ENCODE measurements at places on chromosomes 1 and 21. TPM values are rescaled to one million over a fixed set of nuclear protein-coding genes. Genes with fewer than 3 reads are reported as not detected.

UTP25 gene
- 3.7 TPM for polyA plus RNA-seq

ARHGEF16 gene
- not detected for polyA plus RNA-seq

CCDC27 gene
- polyA plus RNA-seq = not detected

ADGRB2 gene
- polyA plus RNA-seq = not detected

HPCAL4 gene
- polyA plus RNA-seq = 0.04 TPM

SLAMF9 gene
- polyA plus RNA-seq = not detected

CLDN17 gene
- polyA plus RNA-seq = not detected

LCE1E gene
- polyA plus RNA-seq = not detected

KRTAP25-1 gene
- not detected for polyA plus RNA-seq

CYYR1 gene
- polyA plus RNA-seq = not detected
